GM23248 (cell line): ENCODE measurements at places on chromosomes 13 and 19.
A peak's percentile ranks its signal among the peaks of the same experiment; 100 is the strongest.

DNA sequence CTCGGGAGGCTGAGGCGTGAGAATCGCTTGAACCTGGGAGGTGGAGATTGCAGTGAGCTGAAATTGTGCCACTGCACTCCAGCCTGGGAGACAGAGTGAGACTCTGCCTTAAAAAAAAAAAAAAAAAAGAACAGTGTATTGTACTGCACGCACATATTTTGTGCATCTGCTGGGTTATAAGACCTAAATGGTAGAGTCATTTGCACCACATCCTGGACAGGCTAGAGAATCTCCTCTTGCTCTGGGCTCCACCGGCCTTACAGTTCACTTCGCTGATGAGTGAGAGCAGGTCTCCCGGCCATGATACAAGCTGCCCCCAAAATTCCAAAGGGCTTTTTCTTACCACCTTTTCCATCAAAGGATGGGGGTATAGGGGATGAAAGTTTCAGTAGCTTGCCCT lies 7.2 kb upstream of the SAE1 start:
- peak; percentile 30 for DNase-seq

- no peak for DNase-seq
These were observed 68.6 kb downstream of the SPACA7 start for GRCh38 chr13:112444416-112445399.

GRCh38 chr13:113548778-113549621 lies 35.6 kb upstream of the TFDP1 start:
- no peak for DNase-seq

DNA sequence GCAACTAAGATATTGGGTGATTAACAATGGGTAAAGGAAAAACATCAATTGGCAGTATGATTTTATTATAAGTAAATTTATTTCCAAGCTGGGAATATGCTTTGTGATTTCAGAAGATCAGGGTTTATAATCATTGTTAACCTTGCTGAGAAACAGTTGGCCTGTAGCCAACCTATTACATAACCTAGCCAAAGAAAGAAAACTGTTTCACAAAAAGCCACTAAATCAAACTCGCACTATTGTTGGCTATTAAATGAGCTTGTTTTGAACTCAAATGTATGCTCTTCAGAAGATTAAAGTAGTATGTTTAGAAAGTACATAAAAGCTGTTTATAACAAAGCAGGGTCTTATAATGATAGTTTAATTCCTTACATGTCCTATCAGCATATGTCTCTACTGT lies 151.7 kb downstream of the LHFPL6 start:
- peak; percentile 38 for DNase-seq

DNA sequence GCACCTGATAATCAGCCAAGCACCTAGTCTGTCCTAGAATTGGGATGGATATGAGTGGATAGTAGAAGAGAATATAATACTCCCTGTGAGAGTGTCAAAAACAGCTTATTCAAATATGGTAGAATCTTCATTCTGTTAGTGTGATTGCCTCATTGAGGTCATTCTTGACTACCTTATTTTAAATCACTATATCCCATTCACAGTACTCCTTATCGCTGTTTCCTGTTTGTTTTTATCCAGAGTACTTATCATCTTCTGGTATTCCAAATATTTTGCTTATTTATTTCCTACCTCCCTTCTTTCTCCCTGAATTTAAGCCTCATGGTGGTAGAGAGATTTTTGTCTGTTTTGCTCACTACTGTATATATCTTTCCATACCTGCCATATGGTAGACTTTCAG lies 9.9 kb downstream of the NDFIP2 start:
- no peak for DNase-seq

- no peak for DNase-seq
These were observed 46.7 kb downstream of the OR10H4 start for GRCh38 chr19:15995536-15995935.

DNA sequence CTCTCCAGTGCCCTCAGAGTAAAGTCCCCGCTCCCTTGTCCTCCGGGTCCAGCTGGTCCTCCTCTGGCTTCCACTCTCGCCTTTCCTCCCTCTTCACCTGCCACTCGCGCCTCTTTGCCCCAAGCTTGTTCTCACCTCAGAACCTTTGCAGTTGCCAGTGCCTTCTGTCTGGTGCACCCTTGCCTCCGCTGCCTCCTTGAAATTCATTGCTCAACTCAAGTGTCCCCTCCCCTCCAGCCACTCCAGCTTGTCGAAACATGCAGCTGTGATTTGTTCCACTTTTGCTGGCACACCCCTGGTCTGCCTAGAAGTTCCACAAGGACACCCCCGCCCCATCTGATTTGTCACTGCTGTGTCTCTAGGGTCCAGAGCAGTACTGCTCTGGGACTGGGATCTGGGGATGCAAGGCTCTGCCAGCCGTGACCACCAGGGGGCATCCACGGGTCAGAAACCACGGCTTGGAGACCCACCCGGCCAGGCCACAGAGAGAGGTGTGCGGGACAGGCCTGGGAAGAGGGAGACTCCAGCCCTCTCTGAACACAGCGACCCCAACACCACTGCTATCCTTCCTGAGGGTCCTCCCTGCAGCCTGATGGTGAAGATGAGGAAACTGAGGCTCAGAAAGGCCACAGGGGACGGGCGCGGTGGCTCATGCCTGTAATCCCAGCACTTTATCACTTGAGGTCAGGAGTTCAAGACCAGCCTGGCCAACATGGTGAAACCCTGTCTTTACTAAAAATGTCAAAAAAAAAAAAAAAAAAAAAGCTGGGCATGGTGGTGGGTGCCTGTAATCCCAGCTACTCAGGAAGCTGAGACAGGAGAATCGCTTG lies 49.9 kb downstream of the AP1M1 start:
- DNase-seq: peak; percentile 79

- DNase-seq: no peak
These were observed 9.8 kb downstream of the FZR1 start for GRCh38 chr19:3515891-3516422.

DNA sequence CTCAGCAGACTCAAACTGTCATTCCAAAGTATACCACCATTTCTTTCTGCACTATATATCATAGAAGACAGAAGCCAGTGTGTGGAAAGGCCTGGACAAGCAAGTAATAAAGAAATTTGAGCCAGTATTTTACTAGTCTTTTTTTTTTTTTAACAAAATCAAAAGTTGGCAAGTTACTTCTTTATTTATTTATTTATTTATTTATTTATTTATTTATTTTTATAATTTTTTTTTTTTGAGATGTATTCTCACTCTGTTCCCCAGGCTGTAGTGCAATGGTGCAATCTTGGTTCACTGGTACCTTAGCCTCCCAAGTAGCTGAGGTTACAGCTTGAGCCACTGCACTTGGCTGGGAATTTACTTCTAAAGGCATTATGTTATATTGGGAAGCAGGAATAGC lies 25.3 kb downstream of the ZNF493 start:
- no peak for DNase-seq

- DNase-seq: peak; percentile 50
These were observed 70.0 kb upstream of the GTF3A start for GRCh38 chr13:27354379-27354778.
